Fibroblast of the aortic adventitia (primary cell): ENCODE measurements at places on chromosomes 5 and 9.

DNA sequence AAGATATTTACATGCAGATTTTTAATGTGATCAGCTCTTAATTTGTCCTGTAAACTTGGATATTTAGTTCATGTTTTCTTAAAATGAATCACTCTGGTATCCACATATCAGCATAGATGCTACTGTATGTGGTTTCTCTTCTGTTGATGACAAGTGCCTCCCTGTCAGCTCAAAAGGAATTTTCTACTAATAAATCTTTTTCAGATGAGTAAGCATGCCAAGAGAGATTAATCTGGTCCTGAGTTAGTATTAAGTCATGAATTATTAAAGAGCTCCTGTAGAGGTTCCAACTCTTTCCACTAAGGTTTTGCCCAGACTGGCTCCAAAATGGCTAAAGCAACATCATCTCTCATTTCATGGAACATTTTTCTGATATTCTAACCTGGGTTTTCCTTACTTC lies 129.2 kb downstream of the GOLPH3 start:
- DNase-seq: peak; percentile 68

GRCh38 chr5:7391215-7391614 lies 4.7 kb upstream of the ADCY2 start:
- DNase-seq: no peak

DNA sequence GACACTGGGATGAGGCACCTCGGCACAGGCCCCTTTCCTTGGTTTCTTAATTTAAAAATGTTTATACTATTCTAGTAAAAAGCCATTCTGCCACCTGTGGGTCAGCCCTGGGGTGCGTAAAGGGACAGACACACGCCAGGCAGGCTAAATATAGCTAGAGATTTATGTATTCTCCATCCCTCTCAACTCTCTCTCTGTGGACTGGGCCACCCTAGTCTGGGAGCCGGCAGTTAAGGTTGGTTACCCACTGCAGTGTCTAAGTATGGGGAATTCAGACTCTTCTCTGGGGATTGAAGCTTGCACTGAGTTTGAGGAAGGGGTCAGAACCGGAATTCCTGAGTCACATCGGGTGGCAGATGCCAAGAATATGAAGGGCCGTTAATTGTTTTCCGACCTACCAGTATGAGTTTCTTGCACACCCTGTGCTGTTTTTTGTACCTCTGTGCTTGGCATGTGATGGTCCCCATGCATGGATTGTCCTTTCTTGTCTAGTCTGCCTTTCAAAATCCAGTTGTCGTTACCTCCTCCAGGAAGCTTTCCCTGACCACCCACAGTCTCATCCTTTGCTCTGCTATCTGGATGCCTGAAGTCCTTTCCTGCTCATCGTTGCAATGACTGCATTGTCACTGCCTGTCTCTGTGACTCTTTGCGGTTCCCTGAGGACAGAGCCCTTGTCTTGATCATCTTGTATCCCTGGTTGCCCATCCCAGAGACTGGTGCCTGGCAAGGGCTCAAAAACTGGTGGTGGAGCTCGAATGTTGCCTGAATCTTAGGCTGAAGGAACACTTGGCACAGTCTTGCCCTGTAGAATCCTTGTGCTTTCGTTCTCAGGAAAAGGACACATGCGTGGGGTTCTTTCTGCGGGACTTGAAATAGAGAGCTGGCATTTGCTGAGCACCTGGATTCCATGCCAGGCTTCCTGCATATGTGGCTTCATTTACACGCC lies 2.1 kb downstream of the NEURL1B start:
- no peak for DNase-seq

- no peak for DNase-seq
Observed at GRCh38 chr5:174707671-174708070, 16.7 kb upstream of the MSX2 start.

- DNase-seq: no peak
Observed at GRCh38 chr9:132408521-132408920, 1.5 kb upstream of the CFAP77 start.

- DNase-seq: no peak
Observed at GRCh38 chr5:112923988-112924387, 2.0 kb upstream of the REEP5 start.

GRCh38 chr9:16726718-16727451 lies 143.6 kb downstream of the BNC2 start:
- peak; percentile 93 for DNase-seq

- DNase-seq: no peak
Observed at GRCh38 chr9:136985027-136985602, 2.3 kb downstream of the LCNL1 start.

DNA sequence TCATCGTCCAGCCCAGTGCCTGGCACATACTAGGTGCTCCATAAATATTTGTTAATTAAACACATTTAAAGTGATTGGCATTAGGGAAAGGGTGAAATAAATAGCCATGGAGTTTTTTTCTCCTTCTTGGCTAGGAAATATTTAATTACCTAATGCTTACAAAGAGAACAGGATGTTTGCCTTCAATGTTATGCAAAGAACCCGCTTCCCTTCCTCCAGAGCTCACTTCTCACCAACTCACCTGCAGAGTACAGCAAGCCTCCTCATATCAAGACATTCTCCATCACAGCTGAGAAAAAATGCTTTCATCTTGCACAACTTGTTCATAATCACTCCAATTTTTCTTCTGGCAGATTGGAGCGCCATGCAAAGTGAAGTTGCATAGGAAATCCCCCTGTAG lies 161.7 kb upstream of the STK32A start:
- DNase-seq: no peak

DNA sequence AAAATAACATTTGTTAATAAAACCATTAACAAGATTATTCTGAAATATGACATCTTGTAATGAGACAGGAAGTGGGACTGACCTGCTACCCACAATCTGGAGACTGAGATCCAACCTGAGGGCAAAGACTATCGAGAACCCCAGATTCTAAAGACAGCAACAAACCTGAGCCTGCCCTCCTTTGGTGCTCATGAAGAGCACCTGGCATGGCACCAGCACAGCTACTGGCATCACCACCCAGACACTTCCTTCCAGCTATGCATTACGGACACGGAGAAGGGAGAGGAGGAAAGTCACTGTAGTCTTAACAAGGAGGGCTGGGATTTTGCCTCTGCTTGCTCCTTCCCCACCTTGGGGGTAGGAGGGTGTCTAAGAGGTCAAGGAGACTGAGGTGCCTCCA lies 105.5 kb downstream of the AUH start:
- no peak for DNase-seq

DNA sequence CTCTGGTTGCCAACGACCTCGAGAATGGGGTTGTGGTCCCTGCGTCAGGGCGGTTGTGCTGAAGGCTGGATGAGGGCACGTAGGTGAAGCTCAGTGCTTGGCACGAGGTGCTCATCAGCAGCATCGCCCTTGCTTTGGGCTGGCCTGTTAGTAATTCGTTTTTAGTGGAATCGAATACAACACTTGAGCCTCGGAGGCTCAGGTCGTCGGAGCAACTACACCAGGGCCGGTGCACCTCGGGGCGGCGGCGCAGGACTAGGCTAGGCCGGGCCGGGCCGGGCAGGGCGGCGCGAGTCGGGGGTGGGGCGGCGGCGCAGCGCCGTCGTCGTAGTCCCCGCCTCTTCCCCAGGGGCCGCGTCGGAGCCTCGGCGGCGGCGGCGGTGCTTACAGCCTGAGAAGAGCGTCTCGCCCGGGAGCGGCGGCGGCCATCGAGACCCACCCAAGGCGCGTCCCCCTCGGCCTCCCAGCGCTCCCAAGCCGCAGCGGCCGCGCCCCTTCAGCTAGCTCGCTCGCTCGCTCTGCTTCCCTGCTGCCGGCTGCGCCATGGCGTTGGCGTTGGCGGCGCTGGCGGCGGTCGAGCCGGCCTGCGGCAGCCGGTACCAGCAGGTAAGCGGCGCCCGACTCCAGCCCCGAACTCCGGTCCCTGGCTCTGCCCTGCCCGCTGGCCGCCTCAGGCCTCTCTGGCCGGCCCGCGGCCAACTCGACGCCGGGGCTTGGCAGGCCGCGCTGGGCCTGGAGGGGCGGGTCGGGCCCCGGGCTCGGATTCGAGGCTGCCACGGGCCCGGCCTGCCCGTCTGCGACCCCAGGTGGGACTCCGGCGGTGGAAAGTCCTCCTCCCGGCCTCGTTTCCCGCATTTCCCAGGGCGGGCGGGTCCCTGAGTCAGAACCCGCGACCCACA lies at the start of gene NDFIP1:
NDFIP1 (plus strand) TSS at position 348 of the 899 bp plus-strand sequence; CDS start at position 544, 196 bp downstream.
- peak; percentile 59 for DNase-seq

- DNase-seq: no peak
Observed at GRCh38 chr5:34521628-34522290, 134.4 kb upstream of the RAI14 start.

GRCh38 chr5:77129391-77129990 lies 42.4 kb upstream of the ZBED3 start:
- no peak for DNase-seq

GRCh38 chr5:40521108-40521785 lies 158.5 kb upstream of the PTGER4 start:
- DNase-seq: no peak

- DNase-seq: peak; percentile 95
Observed at GRCh38 chr5:148730942-148731898, 76.9 kb upstream of the HTR4 start.

DNA sequence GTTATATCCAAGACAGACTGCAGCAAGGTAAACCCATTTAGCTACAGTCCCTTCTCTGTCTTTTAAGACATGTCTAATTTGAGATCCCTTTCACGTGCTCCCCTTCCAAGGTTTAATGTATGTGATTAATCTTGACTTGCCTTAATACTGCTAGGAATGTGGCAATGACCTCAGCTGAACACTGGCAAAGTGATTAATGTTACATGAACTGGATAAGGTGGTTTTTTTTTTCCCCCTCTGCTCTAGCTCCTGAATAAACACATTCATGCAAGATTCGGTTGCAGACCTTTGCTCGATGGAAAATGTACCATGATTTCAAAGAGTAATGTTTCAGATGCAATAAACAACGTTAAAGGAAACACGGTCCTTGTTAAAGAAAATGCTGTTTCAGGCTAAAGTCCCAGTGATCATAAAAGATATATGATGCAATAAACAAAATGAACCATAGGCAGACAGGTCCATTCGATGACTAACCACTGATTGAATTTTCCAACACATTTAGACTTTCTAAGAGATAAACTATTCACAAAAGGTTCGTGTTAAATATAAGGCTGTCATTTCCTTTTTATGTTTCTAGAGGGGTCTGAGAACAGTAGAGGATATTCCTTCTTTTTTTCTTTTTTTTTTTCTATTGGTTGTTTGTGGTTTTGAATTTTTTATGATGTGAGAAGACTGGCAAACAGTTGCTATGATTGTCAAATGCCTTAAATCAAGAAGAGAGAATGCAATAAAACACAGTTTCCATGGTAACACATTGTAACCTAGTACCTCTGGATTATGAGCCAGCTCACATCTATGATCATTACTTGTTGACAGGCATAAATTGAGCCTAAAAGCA lies 44.7 kb upstream of the ZNF608 start:
- DNase-seq: no peak

- DNase-seq: no peak
Observed at GRCh38 chr5:146789712-146790653, 88.6 kb downstream of the PPP2R2B start.

DNA sequence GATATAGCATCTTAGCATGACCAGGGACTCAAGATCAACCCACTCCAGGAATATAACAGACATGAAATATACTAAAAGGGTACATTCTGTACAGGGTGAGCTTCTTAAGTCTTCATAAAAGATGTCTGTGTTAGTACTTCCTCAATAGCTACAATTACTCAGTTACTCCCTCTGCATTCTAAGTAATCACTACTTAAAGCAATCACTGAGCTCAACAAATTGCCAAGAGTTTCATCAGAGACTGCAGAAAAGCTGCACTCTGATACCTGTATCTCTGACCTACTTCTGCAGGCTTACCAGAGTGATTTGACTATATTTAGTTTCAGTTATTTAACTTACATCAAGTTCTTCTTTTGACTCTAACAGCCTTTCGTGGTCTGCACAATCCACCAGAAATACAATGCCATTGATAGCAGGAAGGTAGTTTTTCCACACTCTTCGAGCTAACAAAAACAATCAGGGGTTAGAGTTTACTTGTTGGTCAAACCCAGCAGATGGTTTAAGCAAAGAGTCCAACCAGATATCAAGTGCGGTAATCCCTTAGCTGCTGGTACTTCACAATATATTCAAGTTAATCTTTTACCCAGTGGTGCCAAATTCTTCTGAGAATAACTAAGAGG lies 23.3 kb downstream of the SAR1B start:
- DNase-seq: no peak

DNA sequence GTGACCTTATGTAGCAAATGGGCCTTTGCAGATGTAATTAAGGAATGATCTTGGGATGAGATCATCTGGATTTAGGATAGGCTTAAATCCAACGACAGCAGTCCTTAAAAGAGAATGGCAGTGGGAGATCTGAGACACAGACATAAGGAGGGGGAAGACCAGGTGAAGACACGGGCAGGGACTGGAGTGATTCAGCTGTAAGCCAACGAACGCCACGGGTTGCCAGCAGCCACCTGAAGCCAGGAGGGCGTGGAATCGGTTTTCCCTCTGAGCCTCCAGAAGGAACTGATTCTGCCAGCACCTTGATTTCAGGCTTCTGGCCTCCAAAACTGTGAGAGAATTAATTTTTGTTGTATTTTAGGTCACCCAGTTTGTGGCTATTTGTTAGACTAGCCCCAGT lies 218.6 kb upstream of the ANKRD55 start:
- DNase-seq: no peak

- DNase-seq: no peak
Observed at GRCh38 chr5:113283558-113283957, 151.2 kb downstream of the TSSK1B start.

GRCh38 chr5:32942225-32942989 lies 231.3 kb downstream of the NPR3 start:
- DNase-seq: peak; percentile 9

DNA sequence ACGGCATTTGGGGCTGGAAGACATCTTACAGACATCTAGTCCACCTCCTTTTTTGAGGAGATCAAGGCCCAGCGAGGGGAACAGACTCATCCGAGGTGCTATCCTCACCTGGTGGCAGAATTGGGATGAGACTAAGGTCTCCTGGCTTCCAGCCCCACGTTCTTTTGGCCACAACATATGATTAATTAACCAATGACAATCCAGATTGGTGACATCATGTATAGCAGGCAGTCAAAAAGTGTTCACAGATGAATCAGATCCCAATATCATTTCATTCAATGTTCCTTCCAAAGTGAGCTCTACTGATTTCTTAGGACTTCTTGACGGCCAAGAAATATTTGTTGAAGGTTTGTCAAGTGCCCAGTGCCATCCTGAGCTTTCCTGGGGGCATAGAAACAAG lies 3.9 kb downstream of the CFAP77 start:
- no peak for DNase-seq

DNA sequence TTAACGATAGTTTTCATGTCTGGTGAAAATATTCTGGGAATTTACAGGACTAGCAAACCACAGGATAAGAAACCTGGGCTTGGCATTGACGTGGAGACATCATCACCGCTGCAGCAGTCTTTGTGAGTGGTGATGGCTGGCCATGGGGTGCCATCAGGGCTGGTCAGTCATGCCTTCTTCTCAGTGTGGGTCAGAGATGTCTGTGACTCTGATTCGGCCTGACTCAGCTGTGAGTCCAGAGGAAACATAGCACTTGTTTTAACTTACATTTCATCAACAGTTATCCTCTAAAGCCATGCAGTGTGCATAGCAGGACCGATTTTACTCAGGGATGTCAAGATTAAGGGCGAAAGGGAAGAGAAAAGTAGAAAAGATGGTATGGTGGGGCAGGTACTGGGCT lies 33.2 kb upstream of the CYFIP2 start:
- no peak for DNase-seq
